Activated T-cell treated with anti-CD3 and anti-CD28 coated beads for 4 hours (primary cell): ENCODE measurements at places on chromosomes 3 and 15.

DNA sequence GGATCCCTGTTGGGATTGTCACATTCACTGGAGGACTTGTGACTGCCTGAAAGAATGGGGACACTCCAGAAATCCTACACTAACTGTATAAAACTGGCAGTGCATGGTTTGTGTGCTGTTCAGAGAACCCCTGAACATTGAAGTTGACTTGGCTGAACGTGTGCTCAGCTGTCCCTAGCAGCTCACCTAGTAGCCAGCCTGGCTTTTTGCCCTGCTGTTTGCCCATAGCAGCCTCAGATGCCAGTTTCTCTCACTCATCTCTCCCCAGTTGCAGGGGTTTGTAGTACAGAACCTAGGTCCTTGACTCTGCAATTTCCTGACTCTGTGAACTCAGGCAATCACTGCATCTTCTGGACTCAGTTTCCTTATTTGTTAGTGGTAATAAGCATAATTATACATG lies 63.0 kb downstream of the KCNAB1 start:
- no peak for DNase-seq

GRCh38 chr15:52734329-52734728 lies 55.1 kb upstream of the ATOSA start:
- DNase-seq = no peak

GRCh38 chr15:95511671-95512070 lies 818.8 kb upstream of the NR2F2 start:
- DNase-seq = no peak

DNA sequence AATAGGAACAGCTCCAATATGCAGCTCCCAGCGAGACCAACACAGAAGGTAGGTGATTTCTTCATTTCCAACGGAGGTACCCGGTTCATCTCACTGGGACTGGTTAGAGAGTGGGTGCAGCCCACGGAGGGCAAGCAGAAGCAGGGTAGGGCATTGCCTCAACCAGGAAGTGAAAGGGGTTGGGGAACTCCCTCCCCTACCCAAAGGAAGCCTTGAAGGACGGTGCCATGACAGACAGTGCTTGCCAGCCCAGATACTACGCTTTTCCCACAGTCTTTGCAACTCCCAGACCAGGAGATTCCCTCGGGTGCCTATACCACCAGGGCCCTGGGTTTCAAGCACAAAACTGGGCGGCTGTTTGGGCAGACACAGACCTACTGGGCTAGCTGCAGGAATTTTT lies 576.9 kb upstream of the NECTIN3 start:
- DNase-seq = no peak

DNA sequence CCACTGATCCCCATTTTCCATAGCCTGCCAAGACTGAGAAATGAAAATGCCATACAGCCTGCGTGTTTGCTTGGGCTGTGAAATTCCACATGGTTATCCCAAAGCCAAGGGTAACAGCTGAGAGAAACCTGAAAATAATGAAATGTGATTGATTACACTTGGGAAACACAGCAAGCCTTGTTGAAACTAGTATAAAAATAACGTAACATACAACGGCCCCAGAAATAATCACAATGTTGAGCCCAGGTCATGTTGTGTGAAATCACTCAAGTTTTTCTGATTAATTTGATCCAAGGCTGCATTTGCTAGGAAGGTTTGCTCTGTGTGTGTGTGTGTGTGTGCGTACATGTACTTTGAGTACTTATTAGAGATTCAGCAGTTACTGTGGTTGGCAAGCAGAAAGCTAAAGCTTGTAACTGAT lies 269.0 kb downstream of the OXSM start:
- DNase-seq = no peak

- no peak for DNase-seq
Observed at GRCh38 chr3:107739227-107739626, 216.5 kb downstream of the BBX start.
